ENCODE measurements at places on chromosomes 12 and 14. TPM values are rescaled to one million over a fixed set of nuclear protein-coding genes. Genes with fewer than 3 reads are reported as not detected.

DNA sequence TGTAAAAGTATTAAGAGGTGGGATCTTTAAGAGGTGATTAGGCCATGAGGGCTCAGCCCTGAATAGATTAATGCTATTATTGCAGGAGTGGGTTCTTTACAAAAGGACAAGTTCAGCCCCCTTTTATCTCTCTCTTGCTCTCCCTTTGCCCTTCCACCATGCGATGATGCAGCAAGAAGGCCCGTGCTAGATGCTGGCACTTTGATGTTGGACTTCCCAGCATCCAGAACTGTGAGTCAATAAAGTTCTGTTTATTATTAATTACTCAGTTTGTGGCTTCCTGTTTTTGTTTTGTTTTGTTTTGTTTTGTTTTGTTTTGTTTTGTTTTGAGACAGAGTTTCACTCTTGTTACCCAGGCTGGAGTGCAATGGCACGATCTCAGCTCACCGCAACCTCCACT, 10.1 kb downstream of the RNASE1 start:
- no peak for DNase-seq

- DNase-seq, result no peak
Measured at GRCh38 chr12:109503611-109504010, 26.2 kb downstream of the UBE3B start.

GRCh38 chr12:3656946-3657622, 95.8 kb downstream of the CRACR2A start:
- DNase-seq, result no peak

Gene TAS2R9
- total RNA-seq, result 0.09 TPM

DNA sequence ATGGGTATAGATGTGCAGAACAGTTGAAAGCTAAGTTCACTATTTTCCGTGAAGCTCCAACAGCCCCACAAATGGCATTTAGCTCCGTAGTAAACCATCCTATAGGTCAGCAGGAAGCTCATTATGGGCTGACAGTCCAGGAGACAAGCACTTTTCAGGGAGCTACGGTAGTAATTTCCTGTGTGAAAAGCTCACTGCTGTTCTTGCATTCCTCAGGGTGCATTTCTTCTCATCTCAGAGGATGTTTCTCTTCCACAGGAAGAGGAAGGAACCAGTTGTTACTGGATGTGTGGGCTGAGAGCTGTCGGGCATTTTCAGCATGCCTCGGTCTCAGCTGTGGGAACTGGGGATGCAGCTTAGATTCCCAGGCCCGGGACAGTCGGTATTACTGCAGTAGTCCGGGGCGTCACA, 72.8 kb downstream of the GALNT4 start:
- DNase-seq, result peak; percentile 66

DNA sequence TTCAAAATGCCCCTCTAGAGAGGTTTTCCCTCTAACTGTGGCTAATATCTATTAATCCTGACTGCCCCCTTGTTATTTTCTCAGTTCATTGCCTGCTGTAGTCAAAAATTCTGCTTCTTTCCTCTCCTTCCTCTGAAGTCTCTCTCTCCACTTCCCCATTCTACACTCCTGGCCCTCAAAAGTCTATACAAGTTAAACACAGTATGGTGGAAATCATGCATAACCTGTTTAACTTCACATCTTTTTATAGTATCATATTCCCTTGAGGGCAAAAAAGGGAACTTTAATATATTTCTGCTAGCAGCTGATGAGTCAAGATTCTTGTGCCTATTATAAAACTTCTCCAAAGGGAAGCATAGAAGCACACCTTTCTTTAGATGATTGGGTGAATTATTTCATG, 16.7 kb downstream of the GRIP1 start:
- no peak for DNase-seq

Gene OR6C65
- total RNA-seq, result not detected

Gene KIF5A
- 0.72 TPM for total RNA-seq

Gene TRPV4
- 0.25 TPM for total RNA-seq

Gene RABGGTA
- 21.2 TPM for total RNA-seq

DNA sequence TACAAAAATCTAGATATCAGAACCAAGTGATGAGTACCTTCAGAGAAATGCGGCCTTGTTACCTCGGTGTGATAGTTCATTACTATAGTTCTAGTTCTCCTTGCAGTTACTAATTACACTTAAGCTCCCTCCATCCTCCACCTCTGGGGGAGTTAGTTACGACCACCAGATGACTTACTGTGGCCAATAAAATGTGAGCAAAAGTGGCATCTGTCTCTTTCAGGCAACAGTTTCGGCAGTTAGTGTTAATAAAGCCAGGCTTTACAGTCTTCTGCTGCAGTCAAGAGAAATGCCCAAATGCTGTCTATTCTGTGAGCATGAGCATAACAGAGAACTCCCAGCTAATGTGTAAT, 6.0 kb downstream of the TXNDC16 start:
- no peak for DNase-seq

All from fibroblast of the aortic adventitia (primary cell).